Cerebellar cortex (tissue), 1 donor: ENCODE measurements at places on chromosomes 4 and X.

- DNase-seq, result no peak
Observed at GRCh38 chr4:94523617-94524016, 71.9 kb downstream of the PDLIM5 start.

DNA sequence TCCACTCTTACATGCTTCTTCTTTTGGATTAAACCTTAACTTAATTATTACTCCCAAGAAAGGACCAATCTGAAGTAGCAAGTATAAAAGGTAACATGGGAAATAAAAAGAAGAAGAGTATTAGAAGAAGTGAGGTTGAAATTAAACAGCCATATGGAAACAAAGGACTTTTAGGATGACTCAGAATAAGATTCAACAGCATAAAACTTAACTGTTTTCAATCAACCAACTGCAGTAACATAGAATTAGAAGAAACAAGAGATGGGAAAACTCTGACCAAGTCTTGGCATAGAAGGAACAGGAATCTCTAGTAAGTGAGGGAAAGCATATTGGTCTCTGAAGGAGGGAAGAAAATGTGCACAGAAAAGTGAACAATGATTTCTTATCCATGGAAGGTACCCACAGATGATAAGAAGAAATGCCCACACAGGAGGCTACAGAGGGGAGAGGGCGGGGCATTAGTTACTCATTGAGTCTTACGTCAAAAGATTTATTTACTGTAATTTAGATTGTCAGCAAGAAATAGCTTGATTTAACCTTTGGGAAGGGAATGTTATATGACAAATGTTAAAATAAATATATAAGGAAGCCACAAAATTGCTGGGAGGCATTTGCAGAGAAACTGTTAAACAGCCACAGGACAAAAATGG lies 177.3 kb downstream of the BANK1 start:
- no peak for DNase-seq

DNA sequence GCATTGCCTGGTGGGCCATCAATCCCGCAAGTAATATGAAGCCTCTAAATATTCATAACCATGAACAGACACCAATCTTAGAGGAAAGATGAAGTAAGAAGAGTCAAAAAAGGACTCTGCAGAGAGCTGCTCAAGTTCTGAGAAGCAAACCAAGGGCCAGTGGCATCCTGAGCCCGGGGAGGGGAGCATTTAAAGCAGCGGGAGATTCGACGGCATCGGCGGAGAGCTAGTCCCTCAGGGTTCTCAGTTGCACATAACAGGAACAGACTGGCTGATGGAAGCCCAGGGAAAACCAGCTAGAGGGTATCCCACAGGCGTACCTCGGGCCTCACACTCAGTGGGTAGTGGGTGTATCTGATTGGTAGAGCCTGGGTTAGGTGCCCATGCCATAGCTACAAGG lies 4.9 kb upstream of the PNMA6E start:
- DNase-seq, result no peak

GRCh38 chr4:183409483-183409882 lies 35.0 kb upstream of the CDKN2AIP start:
- DNase-seq, result no peak

- DNase-seq, result no peak
Observed at GRCh38 chr4:61938250-61938846, 738.2 kb downstream of the ADGRL3 start.

- DNase-seq, result no peak
Observed at GRCh38 chrX:776529-777230, 146.1 kb downstream of the SHOX start.

DNA sequence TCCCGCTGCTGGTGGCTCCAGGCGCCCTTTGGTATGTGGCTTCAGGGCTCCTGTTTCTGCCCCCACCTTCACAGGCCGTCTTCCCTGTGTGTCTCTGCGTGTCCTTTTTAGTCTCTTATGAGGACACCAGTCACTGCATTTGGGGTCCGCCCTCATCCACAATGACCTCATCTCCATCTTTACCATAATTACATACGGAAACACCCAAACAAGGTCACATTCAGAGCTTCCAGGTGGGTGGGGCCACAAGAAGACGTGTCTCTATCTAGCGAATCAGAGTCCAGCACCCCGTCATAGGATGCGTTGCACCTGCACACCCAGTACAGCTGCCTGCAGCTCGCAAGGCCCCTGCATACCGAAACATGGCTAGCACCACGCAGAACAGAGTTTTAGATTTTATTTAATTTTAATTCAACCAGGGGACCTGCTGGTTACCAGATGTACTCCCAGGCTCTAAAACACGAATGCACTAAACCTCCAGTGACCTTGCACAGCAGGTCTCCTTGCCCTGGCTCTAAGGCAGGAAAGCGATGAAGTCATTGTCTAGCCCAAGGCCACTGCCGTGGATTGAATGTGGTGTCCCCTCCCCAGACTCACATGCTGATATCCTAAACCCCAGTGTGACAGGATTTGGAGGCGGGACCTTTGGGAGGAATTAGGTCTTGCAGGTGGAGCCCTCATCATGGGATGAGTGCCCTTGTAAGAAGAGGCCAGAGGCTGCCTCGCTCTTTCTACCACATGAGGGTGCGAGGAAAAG lies 30.3 kb downstream of the ABLIM2 start:
- no peak for DNase-seq
